ENCODE measurements at places on chromosomes 5 and 9.

GRCh38 chr5:134053840-134054338 is 49.1 kb upstream of the VDAC1 start:
- no peak for DNase-seq

GRCh38 chr5:23466401-23466912 is 41.0 kb upstream of the PRDM9 start:
- no peak for DNase-seq

GRCh38 chr5:176540476-176540899 is 3.3 kb upstream of the RNF44 start:
- peak; percentile 59 for DNase-seq

DNA sequence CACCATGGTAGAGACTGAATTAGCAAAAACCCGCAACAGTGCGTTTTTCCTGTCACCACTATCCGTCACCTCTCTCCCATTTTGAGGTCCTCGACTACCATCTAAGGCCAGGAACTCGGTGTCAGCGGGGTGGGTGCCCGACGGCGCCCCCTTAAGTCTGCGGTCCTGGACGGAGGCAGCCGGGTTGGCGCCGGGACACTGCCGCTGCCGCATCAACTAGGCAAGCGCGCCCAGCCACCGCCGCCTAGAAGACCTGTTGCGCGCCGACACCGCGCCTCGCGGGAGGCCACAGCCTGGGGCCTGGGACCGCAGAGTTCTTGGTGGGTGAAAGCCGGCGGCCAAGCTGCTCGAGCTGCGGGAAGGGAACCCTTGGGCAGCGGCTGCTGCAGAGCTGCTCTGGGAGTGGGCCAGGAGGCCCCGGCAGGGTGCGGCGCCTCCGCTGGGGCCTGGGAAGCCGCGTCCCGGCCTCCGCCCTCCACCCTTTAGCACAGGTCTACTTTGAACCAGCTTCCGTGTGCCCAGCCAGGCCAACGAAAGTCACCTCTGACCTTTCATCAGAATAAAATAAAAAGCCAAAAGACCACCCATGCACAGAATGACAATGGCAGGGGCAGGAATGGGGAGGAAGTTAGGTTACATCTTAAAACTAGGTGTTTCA is 3.5 kb downstream of the FOXB2 start:
- DNase-seq, result no peak

DNA sequence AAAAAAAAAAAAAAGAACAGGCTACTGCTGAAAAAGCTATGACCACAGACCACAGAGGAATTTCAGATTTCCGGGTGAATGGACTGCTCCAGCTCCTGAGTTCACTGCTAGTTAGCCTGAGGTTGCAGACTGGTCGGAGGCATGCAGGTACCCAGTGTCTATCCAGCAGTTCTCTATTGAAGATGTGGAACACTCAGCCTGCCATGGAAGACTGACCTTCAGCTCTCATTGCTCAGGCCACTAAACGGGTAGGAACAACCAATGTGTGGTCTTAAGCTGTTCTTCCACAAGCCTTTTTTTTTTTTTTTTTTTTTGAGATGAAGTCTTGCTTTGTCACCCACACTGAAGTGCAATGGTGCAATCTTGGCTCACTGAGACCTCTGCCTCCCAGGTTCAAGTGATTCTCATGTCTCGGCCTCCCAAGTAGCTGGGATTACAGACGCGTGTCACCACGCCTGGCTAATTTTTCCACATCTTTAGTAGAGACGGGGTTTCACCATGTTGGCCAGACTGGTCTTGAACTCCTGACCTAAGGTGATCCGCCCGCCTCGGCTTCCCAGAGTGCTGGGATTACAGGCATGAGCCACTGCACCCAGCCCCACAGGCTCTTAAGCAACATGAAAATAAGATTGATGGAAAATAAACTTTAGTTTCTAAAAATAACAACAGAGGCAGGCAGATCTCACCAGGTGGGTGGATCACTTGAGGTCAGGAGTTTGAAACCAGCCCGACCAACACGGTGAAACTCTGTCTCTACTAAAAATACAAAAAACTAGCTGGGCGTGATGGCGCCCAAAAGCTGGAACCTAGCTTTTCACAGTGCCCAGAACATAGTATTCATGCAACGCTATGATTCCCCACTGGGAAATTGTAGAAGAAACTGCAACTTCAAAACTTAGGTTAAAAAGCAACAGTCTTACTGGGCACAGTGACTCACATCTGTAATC is 20.0 kb upstream of the NPM1 start:
- no peak for DNase-seq

DNA sequence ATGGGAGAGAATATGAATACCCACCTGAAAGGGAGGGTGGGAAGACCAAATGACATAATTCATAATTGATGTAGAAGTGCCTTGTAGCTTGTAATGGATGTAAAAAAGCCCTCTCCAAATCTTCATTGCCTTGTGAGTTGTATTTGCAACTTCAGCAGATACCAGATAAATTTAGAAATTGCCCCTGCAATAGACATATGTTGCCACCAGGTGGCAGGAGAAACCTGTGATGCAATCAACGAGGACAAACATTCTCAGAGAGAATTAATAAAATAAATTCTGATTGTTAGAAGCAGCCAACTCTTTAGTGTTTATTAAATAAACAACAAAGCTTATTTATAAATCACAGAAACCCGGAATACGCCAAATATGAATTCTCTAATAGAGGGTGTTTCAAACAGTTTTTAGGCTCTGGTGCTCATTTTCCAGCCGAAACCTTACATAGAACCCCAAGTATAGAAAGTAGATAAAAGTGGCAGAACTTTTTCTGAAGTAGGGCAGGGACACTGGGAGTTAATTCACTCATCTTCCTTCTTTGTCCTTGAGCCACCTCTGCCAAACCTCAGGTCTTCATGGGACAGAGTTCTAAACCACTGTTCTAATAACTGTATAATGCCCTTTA is 147.8 kb downstream of the TMEM38B start:
- peak; percentile 23 for DNase-seq

DNA sequence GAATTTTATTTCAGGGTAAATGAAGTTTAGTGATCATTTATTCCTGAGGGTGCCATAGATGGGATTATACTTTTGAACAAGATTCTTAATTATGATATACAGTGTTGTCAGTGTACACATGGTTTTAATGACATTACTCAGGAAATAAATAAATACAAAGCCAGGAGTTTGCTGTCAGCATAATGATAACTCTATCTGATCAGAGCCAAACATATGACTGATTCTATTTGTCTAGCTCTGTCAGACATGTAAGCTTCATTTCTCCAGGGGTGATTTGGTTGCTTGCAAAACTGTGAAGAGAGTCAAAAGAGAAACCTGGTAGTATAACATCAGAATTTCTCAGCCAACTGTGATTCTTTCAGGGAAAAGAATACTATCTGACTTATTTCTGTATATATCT is 1425.8 kb upstream of the C9orf72 start:
- DNase-seq, result no peak

DNA sequence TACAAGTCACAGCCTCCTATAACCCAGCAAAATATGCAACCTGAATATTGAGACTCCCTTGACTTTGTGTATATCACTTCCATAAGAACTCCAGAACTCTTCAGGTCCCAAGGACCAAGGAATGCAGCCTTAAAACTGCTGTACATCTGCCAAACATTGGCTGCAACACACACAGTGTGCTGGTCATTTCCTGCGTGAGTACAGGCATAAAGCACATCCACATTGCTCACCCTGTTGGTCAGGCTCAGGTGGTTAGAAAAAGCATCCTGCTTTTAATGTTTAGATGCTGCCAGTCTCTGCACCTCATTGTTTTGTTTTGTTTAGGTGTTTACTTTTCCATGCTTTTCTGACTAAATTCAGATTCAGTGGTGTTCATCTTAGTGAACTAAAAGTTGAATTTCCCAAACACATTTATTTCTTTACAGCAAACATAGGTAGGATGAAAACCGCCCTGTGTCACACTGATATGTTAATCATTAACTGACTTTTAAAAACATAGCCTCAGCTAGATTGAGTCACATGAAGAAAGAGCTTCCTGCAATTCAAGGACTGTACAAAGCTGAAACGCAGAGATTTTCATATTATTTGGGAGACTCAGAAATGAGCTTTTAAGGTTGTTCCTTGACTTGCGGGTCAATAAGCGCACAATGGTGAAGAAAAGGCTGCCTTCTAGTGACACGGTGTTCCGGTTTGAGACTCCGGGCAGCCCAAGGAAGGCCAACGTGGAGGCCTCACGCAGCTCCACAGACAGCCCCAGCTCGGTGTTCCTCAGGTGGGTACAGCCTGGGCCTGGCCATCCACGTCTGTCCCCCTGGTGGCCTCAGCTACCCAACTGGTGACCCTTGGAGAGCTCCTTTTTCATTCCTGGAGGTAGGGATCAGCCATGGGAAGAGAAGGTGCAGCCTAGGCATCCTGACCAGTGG is 52.2 kb upstream of the GRAMD2B start:
- DNase-seq, result no peak

- no peak for DNase-seq
Observed at GRCh38 chr9:33082538-33083326, 6.3 kb upstream of the SMU1 start.

- DNase-seq, result no peak
Observed at GRCh38 chr9:86547571-86547970, 193.4 kb upstream of the TUT7 start.

- DNase-seq, result no peak
Observed at GRCh38 chr5:139116100-139116655, 82.0 kb downstream of the SIL1 start.

- DNase-seq, result no peak
Observed at GRCh38 chr5:109390188-109390587, 19.6 kb downstream of the PJA2 start.

GRCh38 chr5:178902849-178903248 is 7.1 kb downstream of the ZFP2 start:
- no peak for DNase-seq

DNA sequence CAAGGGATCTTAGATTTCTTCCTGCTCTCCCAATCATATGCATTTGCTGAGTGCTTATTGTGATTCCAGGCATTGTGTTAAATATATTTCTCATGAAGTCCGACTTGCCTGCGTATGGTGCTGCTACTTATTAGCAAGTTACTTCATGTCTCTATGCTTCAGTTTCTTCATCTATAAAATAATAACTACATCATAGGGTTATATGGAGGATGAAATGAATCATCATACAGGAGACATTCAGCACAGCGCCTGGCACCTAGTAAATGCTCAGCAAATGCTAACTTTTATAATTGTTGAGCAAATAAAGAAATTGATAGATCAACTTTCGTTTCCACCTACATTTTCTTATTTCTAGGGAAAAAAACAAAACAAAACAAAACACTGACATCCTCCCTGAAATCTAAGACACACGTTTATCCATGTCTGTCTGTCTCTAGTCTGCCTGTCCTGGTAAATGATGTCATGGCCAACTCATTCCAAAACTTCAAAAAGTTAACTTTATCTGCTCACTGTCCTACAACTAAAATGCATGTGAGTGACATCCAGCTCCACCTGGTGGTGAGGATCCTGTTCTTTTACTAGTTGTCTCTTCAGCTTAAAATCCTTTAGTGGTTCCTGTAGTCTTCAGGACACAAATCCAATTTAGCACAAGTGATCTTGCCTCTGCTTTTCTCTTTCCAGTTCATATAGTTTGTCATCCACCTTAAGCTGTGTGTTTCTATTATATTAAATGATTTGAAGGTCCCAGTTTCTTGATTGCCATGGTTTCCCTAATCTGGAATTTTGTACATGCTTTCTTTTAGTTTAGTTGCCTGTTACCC is 27.7 kb downstream of the PPP3R2 start:
- peak; percentile 26 for DNase-seq

DNA sequence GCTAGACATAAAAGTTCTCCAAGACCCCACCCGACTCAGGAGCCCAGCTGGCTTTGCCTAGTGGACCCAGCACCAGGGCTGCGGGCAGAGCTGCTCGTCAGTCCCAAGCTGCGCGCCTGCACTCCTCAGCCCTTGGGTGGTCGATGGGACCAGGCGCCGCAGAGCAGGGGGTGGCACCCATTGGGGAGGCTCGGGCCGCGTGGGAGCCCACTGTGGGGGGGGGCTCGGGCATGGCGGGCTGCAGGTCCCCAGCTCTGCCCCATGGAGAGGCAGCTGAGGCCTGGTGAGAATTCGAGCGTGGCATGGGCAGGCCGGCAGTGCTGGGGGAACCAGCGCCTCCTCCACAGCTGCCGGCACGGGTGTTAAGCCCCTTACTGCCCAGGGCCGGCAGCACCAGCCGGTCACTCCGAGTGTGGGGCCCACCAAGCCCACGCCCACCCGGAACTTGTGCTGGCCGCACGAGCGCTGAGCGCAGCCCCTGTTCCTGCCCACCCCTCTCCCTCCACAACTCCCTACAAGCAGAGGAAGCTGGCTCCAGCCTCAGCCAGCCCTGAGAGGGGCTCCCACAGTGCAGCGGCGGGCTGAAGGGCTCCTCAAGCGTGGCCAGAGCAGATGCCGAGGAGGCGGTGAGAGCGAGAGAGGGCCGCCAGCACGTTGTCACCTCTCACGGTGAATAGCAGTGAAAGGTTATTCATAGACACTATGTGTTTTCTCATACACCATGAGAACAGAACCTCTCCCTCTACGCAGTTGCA is 54.9 kb downstream of the RAPGEF6 start:
- no peak for DNase-seq

- DNase-seq, result no peak
Observed at GRCh38 chr5:133778636-133779035, 166.3 kb upstream of the FSTL4 start.

DNA sequence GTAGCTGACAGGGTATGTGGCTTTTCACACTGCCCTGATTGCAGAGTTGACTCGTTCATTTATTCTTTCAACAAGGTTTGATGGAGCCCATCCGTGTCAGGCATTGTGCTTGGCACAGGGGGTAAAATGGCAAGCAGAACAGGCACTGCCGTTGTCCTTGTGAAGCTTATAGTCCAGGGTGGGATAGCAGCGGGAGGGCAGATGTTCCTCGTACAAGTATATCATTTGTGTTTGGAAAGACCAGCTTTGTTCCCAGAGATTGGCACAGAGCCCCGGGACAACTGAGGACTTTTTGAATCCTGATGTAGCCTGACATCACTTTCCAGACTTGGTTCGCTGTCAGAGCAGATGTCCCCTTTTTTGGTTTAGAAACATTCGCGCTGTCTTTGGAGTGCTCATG is 50.9 kb downstream of the MVB12B start:
- no peak for DNase-seq

GRCh38 chr5:177124486-177124991 is 9.0 kb upstream of the NSD1 start:
- DNase-seq, result no peak

DNA sequence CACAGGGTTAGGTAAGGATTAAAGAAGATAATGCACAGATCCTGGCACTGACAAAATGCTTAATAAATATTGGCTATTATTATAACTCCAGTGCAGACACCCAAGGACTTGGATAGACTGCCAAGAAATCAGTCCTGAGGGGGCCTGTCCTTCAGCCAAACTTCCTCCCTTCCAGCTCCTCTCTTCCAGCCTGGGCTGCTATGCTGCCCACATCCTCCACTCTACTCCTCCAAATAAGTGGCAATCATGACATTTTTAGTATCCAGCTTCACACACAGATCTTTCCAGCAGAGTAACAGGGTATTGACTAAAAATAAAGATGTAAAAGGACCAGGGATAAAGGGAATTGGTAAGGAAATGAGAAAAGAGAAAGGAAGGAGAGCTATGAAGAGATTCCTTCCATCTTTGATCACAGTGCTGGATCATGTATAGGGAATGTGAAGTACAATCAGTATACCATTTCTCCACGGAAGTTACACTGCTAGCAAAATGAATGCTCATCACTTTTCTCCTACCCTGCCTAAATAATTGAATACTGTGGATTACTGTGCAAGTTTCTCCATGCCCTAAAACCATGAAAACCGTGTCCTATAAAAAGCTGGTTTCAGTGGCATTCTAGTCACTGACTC is 136.0 kb upstream of the OSMR start:
- no peak for DNase-seq
